Fibroblast of skin of right quadriceps (primary cell): ENCODE measurements at places on chromosomes 4 and X.
A peak's percentile ranks its signal among the peaks of the same experiment; 100 is the strongest.

GRCh38 chr4:72427057-72427456, 142.0 kb downstream of the ADAMTS3 start:
- no peak for DNase-seq

DNA sequence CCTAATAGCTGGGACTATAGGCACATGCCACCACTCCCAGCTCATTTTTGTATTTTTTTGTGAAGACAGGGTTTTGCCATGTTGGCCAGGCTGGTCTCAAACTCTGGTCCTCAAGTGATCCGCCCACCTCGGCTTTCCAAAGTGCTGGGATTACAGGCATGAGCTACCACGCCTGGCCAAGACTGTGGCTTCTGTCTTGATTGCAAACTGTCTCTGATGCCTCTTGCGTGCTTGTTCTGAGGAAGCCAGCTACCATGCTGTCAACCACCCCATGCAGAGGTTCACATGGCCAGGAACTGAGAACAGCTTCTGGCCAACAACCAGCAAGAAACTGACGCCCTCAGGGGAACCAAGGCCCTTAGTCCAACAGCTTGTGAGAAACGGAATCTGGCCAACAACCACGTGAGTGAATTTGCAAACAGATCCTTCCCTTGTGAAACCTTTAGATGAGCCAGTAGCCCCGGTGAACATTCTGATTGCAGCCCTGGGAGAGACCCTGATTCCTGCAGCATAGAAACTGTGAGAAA, 71.2 kb downstream of the SUPT20HL2 start:
- DNase-seq, result peak; percentile 57

GRCh38 chr4:13452927-13453579, 31.1 kb downstream of the RAB28 start:
- no peak for DNase-seq

DNA sequence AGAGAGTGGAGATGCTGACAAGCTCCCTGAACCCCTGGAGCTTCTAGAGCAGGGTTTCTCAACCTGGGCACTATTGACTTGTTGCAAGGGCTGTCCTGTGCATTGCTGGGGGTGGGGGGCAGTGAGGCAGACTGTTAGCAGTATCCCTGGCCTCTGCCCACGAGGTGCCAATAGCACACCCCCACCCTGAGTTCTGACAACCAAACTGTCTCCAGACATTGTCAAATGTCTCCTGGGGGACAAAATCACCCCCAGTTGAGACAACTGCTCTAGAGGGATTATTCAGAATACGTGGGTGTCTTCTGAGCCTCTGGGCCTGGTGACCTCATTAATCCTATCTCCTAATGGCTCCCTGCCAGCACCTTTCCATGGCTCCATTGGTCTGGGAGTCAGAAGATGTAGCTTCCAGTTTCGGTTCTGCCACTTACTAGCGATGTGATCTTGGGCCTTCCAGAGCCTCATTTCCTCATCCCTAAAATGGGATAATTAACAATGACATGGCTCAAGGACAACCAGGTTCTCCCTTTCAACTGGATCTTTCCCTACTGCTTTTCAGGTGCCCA, 17.6 kb upstream of the PJA1 start:
- no peak for DNase-seq

DNA sequence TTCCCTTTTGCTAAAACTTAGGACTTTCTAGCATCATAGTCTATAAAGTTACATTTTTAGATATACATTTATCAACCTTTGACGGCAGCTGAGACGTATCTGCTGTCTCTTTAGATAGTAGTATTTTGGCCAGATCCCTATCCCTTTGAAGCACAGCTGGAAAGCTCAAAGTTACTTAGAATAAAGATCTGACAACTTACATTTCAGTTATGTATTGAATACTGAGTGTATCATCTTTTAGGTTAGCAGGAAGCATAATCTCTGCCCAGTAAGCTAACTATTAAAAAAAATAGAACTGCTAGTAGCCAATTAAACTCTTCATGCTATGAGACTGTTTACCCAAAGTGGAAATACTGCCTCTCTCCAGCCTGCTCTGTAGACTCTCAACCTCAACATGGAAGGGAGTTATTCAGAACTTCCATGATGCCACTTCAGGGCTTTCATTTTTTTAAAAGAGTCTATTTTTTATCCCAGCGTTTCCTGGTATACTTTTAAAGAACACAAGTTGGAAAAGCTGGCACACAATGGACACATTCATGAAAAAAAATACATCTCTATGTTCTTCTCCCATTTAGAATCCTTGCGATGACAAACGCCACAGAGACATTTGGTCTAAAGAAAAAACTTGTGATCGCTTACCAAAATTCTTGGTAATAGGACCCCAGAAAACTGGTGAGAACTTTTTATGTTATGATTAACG, 126.3 kb downstream of the PRSS12 start:
- DNase-seq, result no peak

DNA sequence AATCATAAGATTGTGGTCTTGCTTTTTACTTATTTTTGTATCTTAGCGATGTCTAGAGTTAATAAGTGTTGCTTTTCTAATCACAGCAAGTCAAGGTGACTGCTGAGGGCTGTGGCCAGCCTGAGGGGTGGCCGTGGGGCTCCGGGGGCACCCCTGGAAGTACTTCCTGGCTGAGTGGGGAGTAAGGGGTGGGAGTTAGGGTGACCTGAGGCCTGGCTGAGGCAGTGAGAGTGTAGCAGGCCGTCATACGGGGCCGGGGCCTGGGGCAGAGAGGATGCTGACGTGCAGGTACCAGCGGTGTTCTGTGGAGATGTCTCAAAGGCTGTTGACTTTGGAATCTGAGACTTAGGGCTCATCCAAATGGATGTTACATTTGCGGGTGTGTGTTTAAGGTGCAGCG, 29.3 kb downstream of the PIGG start:
- DNase-seq, result no peak

DNA sequence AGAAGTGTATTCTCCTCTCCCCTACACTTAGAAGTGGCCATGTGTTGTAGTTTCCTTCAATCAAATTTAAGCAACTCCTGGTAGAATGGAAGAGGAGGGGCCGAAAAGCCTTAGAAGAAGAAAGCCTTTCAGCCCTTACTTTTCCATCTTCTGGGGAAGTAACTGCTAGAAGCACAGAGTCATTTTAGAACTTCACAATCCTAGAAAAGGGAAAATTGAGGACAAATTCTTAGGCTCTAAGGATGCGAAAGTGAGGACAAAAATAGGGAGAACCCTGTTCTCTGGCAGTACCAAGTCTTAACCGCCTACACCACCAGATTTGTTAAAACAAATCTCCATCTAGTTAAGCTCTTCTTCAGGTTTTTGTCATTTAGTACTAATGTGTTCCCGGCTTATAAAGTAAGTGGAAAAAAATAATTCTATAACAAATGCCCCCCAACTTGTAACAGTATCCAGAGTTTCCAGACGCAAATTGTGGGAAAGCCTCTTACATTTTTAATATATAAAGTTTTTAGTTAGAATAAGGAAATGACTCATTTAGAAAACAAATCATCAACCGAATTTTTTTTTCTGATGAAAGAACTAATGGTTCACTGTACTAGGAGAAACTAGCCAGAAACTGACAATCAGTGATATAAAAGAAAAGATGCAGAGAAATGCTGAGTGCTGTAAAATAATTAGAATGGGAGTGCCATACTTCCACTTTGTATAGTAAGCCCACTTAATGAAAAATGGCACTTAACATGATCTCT, 76.0 kb downstream of the ARAP2 start:
- DNase-seq, result peak; percentile 28

DNA sequence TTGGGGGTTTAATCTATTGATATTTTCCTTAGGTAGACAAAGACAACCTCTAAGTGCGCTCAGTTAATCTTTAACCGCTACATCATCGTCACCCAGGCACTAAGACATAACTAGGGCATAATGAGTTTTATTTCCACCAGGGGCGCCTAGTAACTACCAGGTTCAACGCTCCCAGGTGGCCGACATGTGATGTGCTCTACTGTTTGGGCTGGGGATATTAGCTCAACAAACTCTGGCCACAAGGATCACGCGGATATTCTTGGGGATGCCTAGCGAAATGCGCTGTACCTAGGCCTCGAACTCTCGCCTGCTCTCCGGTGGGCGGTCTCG, 915 bp upstream of the RAB33B start:
- no peak for DNase-seq

DNA sequence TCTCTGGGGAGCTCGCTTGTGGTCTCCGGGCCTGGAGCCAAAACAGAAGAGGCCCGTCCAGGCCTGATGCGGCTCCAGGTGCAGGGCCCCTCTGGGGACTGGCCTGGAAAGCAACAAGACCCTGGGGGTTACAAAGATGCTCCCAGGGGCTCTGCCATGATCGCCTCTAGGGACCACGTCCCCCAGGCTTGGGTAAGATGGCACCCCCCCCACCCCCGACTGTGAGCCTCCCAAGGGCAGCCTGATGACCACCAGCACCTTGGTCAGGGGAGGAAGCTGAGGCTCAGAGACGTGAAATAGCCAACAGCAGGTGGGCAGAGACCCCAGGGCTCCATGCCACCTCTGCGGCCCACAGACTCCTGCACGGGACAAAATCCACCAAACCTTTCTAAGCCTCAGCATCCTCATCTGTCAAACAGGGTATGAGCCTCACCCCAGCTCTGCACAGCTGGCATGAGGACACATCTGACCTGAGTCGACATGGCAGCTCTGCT, 25.4 kb downstream of the C4orf50 start:
- DNase-seq, result no peak

GRCh38 chrX:53939127-53939526, 105.1 kb downstream of the PHF8 start:
- DNase-seq, result no peak

DNA sequence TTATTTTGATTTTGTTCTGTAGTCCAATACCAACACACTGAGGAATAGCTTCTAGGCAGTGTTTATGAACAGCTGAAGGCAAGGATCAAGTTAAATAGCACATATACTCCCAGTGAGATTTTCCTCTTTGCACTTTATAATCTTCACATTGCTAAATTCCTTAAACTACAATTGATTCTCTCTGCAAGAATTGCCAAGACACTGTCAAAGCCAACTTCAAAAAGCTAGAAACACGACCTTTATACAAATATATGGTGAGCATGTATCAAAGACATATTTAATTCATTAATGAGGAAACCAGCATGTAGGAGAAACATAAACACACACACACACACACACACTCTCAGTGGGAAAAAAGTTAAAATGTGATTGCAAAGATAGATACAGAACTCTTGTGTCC, 86.4 kb upstream of the FAM9C start:
- DNase-seq, result no peak

DNA sequence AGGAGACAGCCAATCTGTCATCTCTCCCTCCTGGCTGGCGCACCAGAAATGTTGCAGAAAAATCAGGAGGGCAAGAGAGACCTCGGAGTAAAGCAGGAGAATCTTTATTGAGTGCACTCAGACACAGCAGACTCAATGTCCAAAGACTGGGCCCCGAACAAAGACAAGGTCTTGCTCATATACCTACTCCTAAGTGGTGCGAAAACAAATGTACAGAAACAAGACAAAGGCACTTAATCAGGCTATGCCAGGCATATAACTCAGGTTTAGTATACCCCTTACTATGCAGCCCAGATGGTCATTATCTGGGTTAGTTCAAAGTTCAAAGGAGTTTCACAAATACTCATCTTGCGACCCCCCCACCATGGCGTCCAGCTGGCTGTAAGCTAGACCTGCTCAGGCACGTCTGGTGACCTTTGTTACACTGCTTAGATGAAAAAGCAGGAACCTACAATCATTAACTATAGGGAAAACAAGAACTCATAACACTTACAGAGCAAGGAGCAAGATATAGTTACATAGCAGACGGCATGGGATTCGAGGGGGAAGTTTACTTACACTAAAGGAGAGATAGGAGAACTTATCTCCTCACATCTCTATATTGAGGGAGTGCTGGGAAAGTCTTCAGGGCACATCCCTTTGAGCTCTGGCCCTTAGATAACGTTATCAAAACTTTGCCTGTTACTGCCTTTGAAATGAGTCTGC, 27.5 kb downstream of the SULT1E1 start:
- DNase-seq, result no peak

DNA sequence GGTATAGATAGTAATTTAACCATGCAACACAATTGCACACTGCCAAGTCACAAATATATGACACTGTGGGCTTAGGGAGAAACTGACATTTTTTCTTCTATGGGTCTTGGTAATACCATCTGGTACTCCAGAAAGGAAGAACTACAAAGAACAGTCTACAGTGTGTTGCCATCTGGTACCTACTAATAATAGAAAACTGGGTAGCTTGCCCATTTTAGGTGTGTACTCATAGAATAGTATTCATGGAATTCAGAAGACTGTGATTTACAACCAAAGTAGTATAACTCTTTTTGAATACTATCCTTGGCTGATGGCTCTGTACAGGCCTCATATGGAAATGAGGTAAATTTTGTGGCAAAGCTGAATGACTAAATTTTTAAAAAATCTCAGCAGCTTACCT, 132.6 kb upstream of the RPS6KA6 start:
- peak; percentile 11 for DNase-seq

DNA sequence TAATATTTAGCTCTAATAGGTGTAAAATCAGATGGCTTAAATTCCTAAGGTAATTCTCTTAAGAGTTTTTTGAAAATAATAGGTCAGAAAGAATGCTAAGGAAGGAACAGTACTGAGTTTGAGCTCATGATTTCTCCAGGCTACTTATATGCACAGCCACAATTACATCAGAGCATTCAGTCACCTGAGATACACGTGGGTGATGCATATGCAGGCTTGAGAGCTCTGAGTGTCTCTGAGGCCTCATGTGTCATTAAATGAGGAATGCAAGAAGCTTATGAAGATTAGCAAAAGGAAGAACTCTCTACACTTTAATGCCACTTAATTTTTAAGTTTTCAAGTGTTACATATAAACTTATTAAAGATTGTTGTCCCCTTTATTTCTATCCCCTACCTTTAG, 124.0 kb upstream of the STIM2 start:
- peak; percentile 30 for DNase-seq

DNA sequence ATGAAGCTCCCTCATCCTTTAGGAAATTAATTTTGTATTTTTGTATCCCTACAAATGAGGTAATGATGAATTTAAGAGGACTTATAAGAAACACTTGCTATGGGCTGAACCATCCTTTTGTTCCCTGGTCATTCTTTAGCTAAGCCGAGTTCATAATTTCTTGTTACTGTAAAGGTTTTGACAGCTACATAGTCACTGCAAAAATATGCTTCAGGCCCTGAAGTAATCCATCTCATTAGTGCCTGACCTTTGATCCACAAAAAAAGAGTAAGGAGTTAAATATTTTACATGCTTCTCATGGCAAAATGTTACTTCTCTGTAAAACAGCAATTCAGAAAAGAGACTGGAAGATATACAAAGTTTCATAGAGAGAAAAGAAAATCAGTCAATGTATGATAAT, 290.6 kb upstream of the SLIT2 start:
- DNase-seq, result peak; percentile 90

GRCh38 chr4:153880983-153881382, 92.1 kb upstream of the SFRP2 start:
- DNase-seq, result no peak
